Ovary (tissue), 10 donors: ENCODE measurements at places on chromosomes 7 and 10. TPM values are rescaled to one million over a fixed set of nuclear protein-coding genes. Genes with fewer than 3 reads are reported as not detected.
A peak's percentile ranks its signal among the peaks of the same experiment; 100 is the strongest.

The MMD2 gene
- not detected for total RNA-seq

The CNTNAP2 gene
- 1.3 TPM for total RNA-seq

The ARMS2 gene
- not detected for total RNA-seq

The DPP6 gene
- 0.95 TPM for total RNA-seq

The MCM10 gene
- 0.89 TPM for total RNA-seq

The GBF1 gene
- total RNA-seq: 43.2 TPM

The STRIP2 gene
- total RNA-seq: 1.3 TPM

The NPC1L1 gene
- 0.28 TPM for total RNA-seq

The CPN1 gene
- not detected for total RNA-seq

- H3K36me3 ChIP-seq: no peaks in the 10 kb centered on the region
- DNase-seq: no peak
- H3K27me3 ChIP-seq: no peaks in the 10 kb centered on the region
- H3K4me3 ChIP-seq: no peak overlapping the region
These were observed 64.2 kb upstream of the SVIL start for GRCh38 chr10:29698773-29699490.

DNA sequence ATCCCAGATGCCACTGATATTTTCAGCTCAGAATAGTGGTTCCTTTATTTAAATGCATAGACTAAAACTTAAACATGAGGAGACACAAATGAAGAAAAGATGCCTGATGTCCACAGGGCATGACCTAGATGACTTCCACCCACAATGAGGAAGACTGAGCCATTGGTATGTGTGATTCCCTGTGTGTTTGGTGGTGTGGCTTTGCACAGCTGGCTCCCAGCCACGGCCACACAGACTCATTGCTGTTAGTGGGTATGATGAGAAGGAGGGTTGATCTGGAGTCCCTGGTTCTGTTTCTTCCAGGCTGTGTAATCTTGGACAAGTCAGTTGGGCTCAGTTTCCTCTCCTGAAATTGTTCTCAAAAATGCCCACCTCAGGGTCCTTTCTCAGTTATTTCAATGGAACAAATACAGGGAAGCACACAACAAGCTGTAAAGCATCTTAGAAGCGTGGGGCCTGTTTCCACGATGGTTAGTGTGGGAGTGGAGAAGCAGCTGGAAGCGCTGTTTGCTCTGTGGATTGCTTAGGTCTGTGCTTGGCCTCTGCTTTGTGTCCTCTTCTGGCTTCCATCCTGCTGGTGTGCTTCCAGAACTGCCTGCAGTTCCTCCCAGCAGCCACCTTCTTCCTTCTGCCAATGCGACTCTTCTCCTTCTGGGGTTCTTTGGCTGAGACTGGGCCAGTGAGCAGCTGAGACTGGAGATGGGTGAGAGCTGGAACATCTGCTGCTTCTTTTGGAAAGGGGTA lies 303.7 kb downstream of the BMPER start:
- no peak overlapping the region for H3K4me3 ChIP-seq
- no peak overlapping the region for H3K27ac ChIP-seq
- no peaks in the 10 kb centered on the region for H3K27me3 ChIP-seq
- no peaks in the 10 kb centered on the region for H3K36me3 ChIP-seq
- peak; percentile 40 for DNase-seq

DNA sequence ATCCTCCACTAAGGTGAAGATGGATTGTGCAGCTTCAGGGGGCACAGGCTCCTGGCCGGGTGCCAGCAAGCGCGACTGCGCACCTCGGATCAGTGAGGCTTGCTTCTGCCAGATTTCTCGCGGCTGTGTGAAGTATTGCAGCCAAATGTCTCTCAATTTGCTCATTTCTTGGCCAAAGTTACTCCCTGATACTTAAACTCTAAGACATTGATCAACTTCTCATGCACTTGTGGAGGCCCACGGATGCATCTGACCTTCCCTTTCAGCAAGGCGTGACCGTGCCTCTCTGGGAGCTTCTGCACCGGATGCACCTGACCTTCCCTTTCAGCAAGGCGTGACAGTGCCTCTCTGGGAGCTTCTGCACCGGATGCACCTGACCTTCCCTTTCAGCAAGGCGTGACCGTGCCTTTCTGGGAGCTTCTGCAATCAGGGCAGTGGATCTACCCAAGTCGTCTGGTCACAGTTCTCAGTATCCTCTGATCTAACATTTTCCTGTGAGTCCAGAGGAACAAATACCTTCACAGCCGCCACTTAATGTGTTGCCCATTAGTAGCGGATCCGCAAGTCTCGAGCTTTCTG lies 248.3 kb downstream of the ADARB2 start:
- H3K4me1 ChIP-seq: no peaks in the 10 kb centered on the region
- no peaks in the 10 kb centered on the region for H3K36me3 ChIP-seq
- DNase-seq: no peak
- H3K27ac ChIP-seq: no peak overlapping the region
- H3K27me3 ChIP-seq: no peaks in the 10 kb centered on the region

GRCh38 chr10:121597504-121598262 lies 561 bp downstream of the FGFR2 start:
- peak overlapping the region; percentile 78 for H3K4me3 ChIP-seq
- H3K36me3 ChIP-seq: no peaks in the 10 kb centered on the region
- peak; percentile 71 for DNase-seq
- no peaks in the 10 kb centered on the region for H3K27me3 ChIP-seq
- H3K4me1 ChIP-seq: no peaks in the 10 kb centered on the region
- H3K27ac ChIP-seq: peak overlapping the region; percentile 74

GRCh38 chr10:10915215-10915614 lies 102.5 kb upstream of the CELF2 start:
- DNase-seq: no peak
- no peaks in the 10 kb centered on the region for H3K36me3 ChIP-seq
- H3K4me1 ChIP-seq: peaks cover 11% of the 10 kb centered on the region
- no peak overlapping the region for H3K27ac ChIP-seq

DNA sequence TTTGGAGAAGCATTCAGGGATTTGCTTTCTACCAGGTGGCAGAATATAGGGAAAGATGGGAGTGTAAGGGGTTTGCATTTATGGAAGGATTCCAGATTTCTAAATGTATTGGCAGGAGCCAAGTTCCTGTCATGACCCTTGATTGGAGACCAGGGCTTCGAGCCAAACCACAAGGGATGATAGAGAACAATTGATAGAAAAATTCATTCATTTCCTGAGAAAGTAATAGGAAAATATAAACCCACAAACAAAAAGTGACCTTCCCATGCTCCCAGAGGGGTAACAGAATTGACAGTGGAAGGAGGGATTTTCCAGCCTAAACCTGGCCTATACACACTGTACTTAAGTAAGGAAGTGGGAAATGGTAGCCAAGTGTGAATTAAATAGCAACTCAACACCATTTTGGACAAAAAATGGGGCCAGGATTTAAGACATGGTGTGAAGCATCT lies 22.4 kb upstream of the IFIT2 start:
- DNase-seq: no peak
- H3K4me1 ChIP-seq: peaks cover 9% of the 10 kb centered on the region
- H3K4me3 ChIP-seq: no peak overlapping the region
- no peak overlapping the region for H3K27ac ChIP-seq

DNA sequence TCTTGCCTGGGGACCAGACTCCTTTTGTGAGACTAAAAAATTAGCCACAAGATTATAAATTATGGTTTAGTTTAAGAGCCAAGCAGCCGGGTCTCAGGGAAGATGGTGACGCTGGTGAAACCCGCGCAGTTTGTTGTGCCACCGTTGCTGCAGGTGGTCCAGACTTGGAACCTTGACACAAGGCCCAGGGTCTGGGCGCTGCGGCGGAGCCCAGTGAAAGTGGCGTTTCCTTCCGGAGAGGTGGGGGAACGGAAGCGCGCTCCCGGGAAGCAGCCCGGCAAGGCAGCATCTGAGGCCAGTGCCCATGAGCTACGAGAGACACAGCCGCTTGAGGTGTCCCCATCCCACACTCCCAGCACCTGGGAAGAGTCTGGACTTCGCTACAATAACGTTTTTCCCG lies 131.6 kb downstream of the SKIDA1 start:
- H3K4me3 ChIP-seq: no peak overlapping the region
- no peak overlapping the region for H3K27ac ChIP-seq
- DNase-seq: no peak
- H3K27me3 ChIP-seq: no peaks in the 10 kb centered on the region
- H3K4me1 ChIP-seq: no peaks in the 10 kb centered on the region

GRCh38 chr10:98076086-98076485 lies 45.7 kb upstream of the CRTAC1 start:
- no peaks in the 10 kb centered on the region for H3K27me3 ChIP-seq
- no peaks in the 10 kb centered on the region for H3K36me3 ChIP-seq
- no peak overlapping the region for H3K27ac ChIP-seq

DNA sequence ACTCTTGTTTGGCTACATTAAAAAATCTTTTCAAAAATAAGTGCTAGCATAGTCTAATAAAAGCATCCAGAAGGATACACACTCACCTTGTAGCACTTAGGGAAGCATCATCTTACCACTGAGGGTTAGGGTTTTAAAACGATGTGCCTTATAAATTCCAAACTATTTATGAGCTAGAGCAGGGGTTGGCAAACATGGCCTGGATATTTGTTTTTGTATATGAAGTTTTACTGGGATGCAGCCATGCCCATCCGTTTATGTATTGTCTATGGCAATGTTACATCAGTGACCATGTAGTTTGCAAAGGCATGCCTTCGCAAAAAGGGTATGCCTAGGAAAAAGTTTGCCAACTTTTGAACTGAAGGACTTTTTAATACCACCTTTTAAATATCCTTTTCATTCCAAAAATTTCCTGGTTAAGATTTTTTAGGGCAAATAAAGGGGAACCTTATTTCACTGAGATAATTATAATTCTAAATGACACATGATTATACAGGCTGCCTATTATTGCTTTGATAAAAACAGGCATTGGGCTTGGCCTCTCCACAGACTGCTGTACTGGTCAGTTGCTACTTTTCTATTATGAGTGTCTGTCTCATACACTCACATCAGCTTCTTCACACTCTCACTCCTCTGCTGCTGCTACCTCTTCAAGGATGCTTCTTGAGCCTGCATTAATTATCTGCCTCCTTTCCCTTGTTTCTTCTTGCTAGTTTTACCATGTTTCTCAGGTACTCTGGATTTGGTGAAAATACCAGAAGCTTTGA lies 30.7 kb downstream of the MTPN start:
- no peaks in the 10 kb centered on the region for H3K27me3 ChIP-seq
- H3K4me1 ChIP-seq: peaks cover 3% of the 10 kb centered on the region
- H3K4me3 ChIP-seq: no peak overlapping the region
- no peak for DNase-seq
- no peak overlapping the region for H3K27ac ChIP-seq

DNA sequence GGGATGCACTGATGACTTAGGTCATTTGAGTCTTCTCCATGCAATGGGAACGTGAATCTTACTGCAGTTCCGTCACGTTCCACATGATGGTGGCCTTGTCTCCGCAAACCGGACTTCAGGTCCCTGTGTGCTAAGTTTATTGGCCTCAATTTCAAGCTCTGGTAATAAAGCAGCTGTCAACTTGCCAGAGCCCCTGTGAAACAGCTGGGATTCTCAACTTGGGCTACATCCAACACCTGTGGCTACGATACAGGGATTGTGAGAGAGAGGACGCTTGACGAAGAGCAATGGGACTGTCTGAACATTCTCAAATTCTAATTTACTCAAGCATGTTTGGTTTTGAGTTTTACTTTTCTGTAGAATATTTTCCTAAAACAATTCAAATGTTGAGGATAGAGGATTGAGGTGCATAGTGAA lies 174.2 kb downstream of the PTN start:
- H3K4me3 ChIP-seq: no peak overlapping the region
- no peaks in the 10 kb centered on the region for H3K4me1 ChIP-seq
- no peaks in the 10 kb centered on the region for H3K36me3 ChIP-seq
- no peak overlapping the region for H3K27ac ChIP-seq
- peak; percentile 14 for DNase-seq

GRCh38 chr10:131722121-131722520 lies 178.7 kb upstream of the PPP2R2D start:
- no peaks in the 10 kb centered on the region for H3K27me3 ChIP-seq
- no peak for DNase-seq
- H3K27ac ChIP-seq: no peak overlapping the region
- H3K36me3 ChIP-seq: no peaks in the 10 kb centered on the region

DNA sequence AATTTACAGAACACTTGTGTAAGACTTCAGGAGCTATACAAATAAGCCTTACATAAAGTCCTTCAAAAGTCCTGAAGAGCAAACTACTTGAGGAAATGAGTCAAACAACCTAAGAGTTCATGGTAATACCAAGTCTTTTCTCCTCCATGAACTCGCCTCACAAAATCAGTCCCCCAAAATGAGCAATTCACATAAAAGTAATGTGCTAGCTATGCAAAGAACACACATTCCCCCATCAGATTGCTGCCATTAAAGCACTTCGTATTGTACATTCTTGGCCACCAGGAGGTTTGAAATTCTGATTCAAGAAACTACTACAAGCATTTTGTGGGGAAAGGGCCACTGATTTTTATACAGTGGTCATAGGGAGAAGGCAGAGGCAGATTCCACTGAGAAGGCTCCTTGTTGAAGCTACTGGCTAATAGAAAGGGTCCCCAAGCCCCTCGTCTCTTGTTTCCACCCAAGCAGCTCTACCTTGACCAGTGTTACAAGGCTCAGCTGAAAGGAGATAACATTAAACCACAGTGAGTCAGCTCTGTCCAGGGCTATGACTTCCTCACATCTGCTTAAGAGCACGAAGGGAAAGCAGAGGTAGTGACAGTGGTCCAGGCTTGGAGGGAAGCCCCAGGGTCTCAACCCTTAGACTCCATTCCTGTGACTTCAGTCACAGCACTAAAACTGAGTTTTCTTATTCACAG lies 115.2 kb upstream of the CDK1 start:
- no peak for DNase-seq
- no peak overlapping the region for H3K27ac ChIP-seq
- peaks cover 1% of the 10 kb centered on the region for H3K4me1 ChIP-seq
- H3K4me3 ChIP-seq: no peak overlapping the region

GRCh38 chr10:8319704-8320103 lies 265.2 kb downstream of the GATA3 start:
- no peak overlapping the region for H3K27ac ChIP-seq
- no peaks in the 10 kb centered on the region for H3K36me3 ChIP-seq
- no peak for DNase-seq
- no peaks in the 10 kb centered on the region for H3K4me1 ChIP-seq

DNA sequence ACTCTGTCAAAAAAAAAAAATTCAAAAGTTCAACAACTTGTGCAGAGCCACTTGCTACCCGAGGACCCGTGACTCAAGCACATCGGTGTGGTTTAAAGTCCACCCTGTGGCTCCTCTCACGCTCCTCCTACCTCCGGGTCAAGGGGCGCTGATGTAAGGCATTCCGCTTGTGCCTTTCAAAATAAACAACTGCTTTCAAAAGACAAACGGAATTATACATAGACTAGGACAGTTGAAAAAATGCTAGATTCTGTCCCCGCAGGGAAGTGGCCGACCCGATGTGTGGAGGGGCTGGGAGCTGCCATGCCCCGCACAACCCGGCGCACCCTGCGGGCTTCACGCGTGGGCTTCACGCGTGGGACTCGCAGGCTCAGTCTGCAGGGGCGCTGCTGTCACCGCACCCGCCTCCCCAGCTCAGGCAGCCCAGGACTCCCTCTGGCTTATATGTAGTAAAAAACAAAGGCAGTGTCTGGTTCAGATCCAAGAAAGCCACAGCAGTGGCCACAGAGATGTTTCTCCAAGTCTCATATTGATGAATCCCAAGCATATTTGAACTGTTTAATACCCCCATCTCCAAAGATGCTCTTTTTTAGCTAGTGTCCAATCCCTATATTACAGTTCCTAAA lies 239.7 kb upstream of the INHBA start:
- no peaks in the 10 kb centered on the region for H3K36me3 ChIP-seq
- peak; percentile 45 for DNase-seq
- H3K27ac ChIP-seq: peak overlapping the region; percentile 22
